A549 treated with AZD2906 at 1 μM for 4 hours (cell line): ENCODE measurements at places on chromosomes 1 and 21. TPM values are rescaled to one million over a fixed set of nuclear protein-coding genes. Genes with fewer than 3 reads are reported as not detected.

MRPL37 gene
- total RNA-seq: 87.8 to 96.3 TPM (median 94.2 TPM) in 5 replicates

LAMTOR2 gene
- 149 to 159 TPM (median 157 TPM) in 5 replicates for total RNA-seq

C8B gene
- not detected in 5 replicates for total RNA-seq

COL18A1 gene
- 136 to 168 TPM (median 156 TPM) in 5 replicates for total RNA-seq

TRAF5 gene
- total RNA-seq: 7.1 to 8.1 TPM (median 7.5 TPM) in 5 replicates

CFAP126 gene
- total RNA-seq: 0.16 to 0.22 TPM (median 0.18 TPM) in 5 replicates

HCRTR1 gene
- total RNA-seq: 0.09 TPM in 1 of 5 replicates, not detected in the others

GBP3 gene
- 0.67 to 1.4 TPM (median 0.95 TPM) in 5 replicates for total RNA-seq

HENMT1 gene
- 3.8 to 4.4 TPM (median 4.0 TPM) in 5 replicates for total RNA-seq

SLC19A1 gene
- total RNA-seq: 13.6 to 20.4 TPM (median 18.4 TPM) in 5 replicates

UBR4 gene
- 87.3 to 108 TPM (median 96.2 TPM) in 5 replicates for total RNA-seq

ADCY10 gene
- total RNA-seq: 0.02 to 0.13 TPM (median 0.07 TPM) in 4 of 5 replicates, not detected in the other

COL16A1 gene
- 2.8 to 4.5 TPM (median 4.1 TPM) in 5 replicates for total RNA-seq

RGS16 gene
- total RNA-seq: 0.16 to 0.28 TPM (median 0.22 TPM) in 5 replicates

KRTAP12-4 gene
- not detected in 5 replicates for total RNA-seq

GJA9 gene
- 0.03 TPM in 1 of 5 replicates, not detected in the others for total RNA-seq

OR10R2 gene
- total RNA-seq: not detected in 5 replicates

ADAM30 gene
- total RNA-seq: not detected in 5 replicates

RPTN gene
- 0.02 TPM in 2 of 5 replicates, not detected in the others for total RNA-seq

LRRC39 gene
- 0.05 to 0.13 TPM (median 0.10 TPM) in 5 replicates for total RNA-seq

PLCH2 gene
- total RNA-seq: 0.17 to 0.40 TPM (median 0.31 TPM) in 5 replicates

TLR5 gene
- 0.13 to 0.24 TPM (median 0.19 TPM) in 5 replicates for total RNA-seq

MYBPHL gene
- total RNA-seq: not detected in 5 replicates

DMRTA2 gene
- total RNA-seq: 0.09 to 0.13 TPM (median 0.10 TPM) in 5 replicates

PROX1 gene
- total RNA-seq: 0.01 to 0.32 TPM (median 0.06 TPM) in 5 replicates

CLIC6 gene
- 0.06 to 0.10 TPM (median 0.09 TPM) in 5 replicates for total RNA-seq

CELA3B gene
- not detected in 5 replicates for total RNA-seq

RABGAP1L gene
- total RNA-seq: 4.3 to 6.4 TPM (median 5.4 TPM) in 5 replicates

CD2 gene
- not detected in 5 replicates for total RNA-seq

CFHR1 gene
- total RNA-seq: 0.09 to 0.24 TPM (median 0.17 TPM) in 4 of 5 replicates, not detected in the other

PRAMEF4 gene
- total RNA-seq: 0.05 to 0.06 TPM in 2 of 5 replicates, not detected in the others

NBPF6 gene
- total RNA-seq: 0.02 TPM in 1 of 5 replicates, not detected in the others

TESK2 gene
- total RNA-seq: 0.13 to 0.27 TPM (median 0.17 TPM) in 5 replicates

FMO5 gene
- 0.59 to 1.1 TPM (median 0.61 TPM) in 5 replicates for total RNA-seq

ARMH1 gene
- total RNA-seq: 0.50 to 1.5 TPM (median 0.98 TPM) in 5 replicates

FGR gene
- total RNA-seq: 0.03 to 0.08 TPM (median 0.06 TPM) in 4 of 5 replicates, not detected in the other

CFHR2 gene
- total RNA-seq: not detected in 5 replicates

SYT11 gene
- total RNA-seq: 1.00 to 1.4 TPM (median 1.2 TPM) in 5 replicates

GPX7 gene
- total RNA-seq: not detected in 5 replicates

OR6N1 gene
- total RNA-seq: not detected in 5 replicates

SMIM1 gene
- 0.89 to 2.2 TPM (median 1.5 TPM) in 5 replicates for total RNA-seq

DOCK7 gene
- 14.1 to 51.9 TPM (median 23.9 TPM) in 5 replicates for total RNA-seq

TNFRSF9 gene
- 1.8 to 3.2 TPM (median 2.3 TPM) in 5 replicates for total RNA-seq

CEP85 gene
- total RNA-seq: 10.9 to 13.1 TPM (median 12.7 TPM) in 5 replicates

GCSAML gene
- not detected in 5 replicates for total RNA-seq

C1orf185 gene
- total RNA-seq: not detected in 5 replicates

XCL1 gene
- total RNA-seq: not detected in 5 replicates

NHLH1 gene
- total RNA-seq: 0.32 to 0.71 TPM (median 0.40 TPM) in 5 replicates

MANEAL gene
- 21.2 to 26.5 TPM (median 25.0 TPM) in 5 replicates for total RNA-seq

TMEM240 gene
- 0.36 to 0.75 TPM (median 0.58 TPM) in 4 of 5 replicates, not detected in the other for total RNA-seq

VWA5B1 gene
- not detected in 5 replicates for total RNA-seq

LRRN2 gene
- total RNA-seq: 11.3 to 13.5 TPM (median 11.7 TPM) in 5 replicates

HSF2BP gene
- total RNA-seq: 1.6 to 2.4 TPM (median 2.1 TPM) in 5 replicates

CNIH3 gene
- total RNA-seq: 0.33 to 0.69 TPM (median 0.46 TPM) in 5 replicates

NEGR1 gene
- not detected in 5 replicates for total RNA-seq

ETNK2 gene
- total RNA-seq: 21.2 to 27.6 TPM (median 23.9 TPM) in 5 replicates

DNAH14 gene
- 12.9 to 15.4 TPM (median 14.5 TPM) in 5 replicates for total RNA-seq
